ENCODE measurements at places on chromosomes 4 and X.

- no peak for DNase-seq
These were observed 2.4 kb upstream of the FAM53A start for GRCh38 chr4:1686440-1687036.

DNA sequence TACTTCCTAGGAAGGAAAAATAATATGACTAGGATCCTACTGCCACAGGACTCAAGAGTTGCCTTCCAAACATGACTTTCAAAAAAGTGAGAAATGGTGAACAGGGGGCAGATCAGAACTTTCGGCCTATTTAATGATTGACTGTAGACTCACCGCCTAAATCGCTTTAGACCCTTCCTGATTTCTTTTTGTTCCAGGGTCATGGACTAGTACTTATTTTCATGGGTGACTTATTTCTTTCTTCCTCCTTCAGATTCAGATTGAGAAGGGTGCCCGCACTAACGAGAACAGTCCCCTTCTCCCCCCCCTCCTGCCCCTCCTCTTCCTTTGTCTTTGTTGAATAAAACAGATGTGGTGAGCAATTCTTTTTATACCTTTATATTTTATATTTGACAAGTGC is 48.0 kb upstream of the KLHL8 start:
- DNase-seq: no peak

DNA sequence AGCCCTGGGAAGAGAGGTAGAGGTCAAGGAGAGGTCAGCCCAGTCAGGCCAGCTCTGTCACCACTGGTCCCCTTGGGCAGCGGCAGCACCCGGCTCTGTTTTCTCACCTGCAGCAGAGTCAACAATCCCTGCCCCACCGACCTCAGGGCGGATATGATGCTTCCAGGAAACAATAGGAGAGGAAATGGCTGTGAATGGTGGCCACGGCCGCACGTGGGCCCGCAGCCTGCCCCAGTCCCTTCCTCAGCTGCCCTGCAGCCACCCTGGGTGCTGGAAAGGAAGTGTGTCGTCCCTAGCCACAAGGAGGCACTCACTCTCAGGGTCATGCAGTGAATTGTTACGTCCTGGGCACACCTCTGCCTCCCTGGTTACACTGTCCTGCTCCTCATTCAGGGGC is 92.5 kb upstream of the ENPP6 start:
- no peak for DNase-seq

GRCh38 chrX:150212672-150213480 is 150.2 kb upstream of the MAMLD1 start:
- peak; percentile 27 for DNase-seq

DNA sequence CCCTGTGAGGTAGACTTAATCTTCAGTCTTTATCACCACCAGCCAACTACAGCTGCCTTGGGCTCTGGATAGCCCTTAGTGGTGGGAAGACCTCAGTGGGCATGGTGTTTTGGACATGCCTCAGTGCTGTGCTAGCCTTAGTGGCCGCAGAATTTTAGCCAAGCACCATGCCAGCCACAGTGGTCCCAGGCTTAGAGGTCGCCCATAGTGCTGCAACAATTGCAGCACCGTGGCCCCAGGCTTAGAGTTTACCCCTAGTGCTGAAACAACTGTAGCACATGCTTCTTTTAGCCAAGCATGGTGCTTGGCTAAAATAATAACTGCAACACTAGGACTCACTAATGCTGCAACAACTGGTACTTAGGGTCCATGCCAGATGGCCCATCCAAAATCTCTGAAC is 38.9 kb upstream of the SULT1B1 start:
- no peak for DNase-seq

GRCh38 chr4:53590187-53590586 is 1.1 kb downstream of the LNX1 start:
- DNase-seq: no peak

DNA sequence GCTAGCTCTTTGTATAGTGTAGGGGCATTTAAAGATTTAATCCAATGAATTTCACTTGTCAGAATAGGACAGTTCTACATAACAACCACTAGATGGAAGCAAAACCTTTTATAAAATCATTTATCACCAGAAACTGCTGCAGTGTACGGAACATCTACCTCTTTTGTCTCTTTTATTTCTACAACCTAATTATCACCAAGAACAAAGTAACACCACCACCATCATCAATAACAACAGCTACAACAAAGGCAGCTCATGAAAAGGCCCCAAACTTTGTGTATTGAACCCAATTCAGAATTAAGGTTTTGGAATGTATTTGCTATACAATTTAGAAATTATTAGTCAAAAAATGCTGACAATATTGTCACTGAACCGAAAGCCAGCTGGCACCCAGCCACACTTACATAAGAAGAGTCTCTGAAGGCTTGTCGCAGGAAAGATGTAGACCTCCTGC is 260.9 kb upstream of the RPS6KA3 start:
- peak; percentile 61 for DNase-seq

Data from AG08395 (cell line).